ENCODE measurements at places on chromosomes 6 and 20. TPM values are rescaled to one million over a fixed set of nuclear protein-coding genes. Genes with fewer than 3 reads are reported as not detected.

DNA sequence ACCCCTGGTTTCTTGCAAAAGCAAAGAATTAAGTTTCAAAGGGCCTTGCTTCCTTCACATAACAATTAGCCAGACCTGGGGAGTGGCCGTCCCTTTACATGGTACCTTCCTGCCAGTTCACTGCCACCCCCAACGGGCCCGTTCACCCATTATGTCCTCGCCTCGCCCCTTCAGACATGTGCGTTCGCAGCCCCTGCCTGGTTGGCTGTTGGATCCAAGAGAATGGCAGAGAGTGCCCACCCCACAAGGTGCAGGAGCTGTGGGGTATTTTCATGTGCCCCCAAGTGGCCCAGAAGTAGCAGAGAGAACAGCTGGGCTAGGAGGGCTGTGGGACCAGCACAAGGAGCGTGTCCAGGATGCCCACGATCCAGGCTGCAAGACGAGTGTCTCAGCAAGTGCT lies 422.9 kb upstream of the SULF2 start:
- DNase-seq = no peak

GRCh38 chr20:36819659-36820058 lies 46.1 kb upstream of the DSN1 start:
- DNase-seq = no peak

GRCh38 chr6:47414423-47415167 lies 63.0 kb upstream of the CD2AP start:
- DNase-seq = peak; percentile 54

- DNase-seq = no peak
Measured at GRCh38 chr20:47287609-47288144, 68.8 kb downstream of the ZMYND8 start.

- DNase-seq = no peak
Measured at GRCh38 chr6:53938810-53939209, 144.0 kb downstream of the LRRC1 start.

Gene COL9A1
- not detected for total RNA-seq

Gene SLC32A1
- total RNA-seq = not detected

Gene HSPA1L
- total RNA-seq = 2.4 TPM
